ENCODE measurements at places on chromosomes 1 and 21.

DNA sequence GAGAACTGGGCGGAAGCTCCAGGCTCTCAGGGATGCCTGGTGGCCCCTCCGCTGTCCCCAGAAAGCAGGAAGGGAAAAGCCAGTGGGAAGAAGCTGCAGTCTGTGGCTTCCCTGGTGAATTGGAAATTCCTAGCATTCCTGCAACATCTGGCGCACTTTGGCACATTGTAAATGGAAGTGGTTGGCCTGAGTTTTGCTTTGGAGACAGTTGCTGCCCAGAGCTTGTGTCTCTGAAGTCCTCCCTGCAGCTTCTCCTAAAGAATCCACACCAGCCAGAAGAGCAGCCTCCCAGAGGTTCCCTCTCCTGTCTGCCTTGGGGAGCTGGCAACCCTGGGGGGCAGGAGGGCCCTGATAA lies 48.2 kb downstream of the ARHGEF10L start:
- DNase-seq: peak; percentile 87

GRCh38 chr1:179953974-179954492 lies 577 bp upstream of the CEP350 start:
- DNase-seq: peak; percentile 24

DNA sequence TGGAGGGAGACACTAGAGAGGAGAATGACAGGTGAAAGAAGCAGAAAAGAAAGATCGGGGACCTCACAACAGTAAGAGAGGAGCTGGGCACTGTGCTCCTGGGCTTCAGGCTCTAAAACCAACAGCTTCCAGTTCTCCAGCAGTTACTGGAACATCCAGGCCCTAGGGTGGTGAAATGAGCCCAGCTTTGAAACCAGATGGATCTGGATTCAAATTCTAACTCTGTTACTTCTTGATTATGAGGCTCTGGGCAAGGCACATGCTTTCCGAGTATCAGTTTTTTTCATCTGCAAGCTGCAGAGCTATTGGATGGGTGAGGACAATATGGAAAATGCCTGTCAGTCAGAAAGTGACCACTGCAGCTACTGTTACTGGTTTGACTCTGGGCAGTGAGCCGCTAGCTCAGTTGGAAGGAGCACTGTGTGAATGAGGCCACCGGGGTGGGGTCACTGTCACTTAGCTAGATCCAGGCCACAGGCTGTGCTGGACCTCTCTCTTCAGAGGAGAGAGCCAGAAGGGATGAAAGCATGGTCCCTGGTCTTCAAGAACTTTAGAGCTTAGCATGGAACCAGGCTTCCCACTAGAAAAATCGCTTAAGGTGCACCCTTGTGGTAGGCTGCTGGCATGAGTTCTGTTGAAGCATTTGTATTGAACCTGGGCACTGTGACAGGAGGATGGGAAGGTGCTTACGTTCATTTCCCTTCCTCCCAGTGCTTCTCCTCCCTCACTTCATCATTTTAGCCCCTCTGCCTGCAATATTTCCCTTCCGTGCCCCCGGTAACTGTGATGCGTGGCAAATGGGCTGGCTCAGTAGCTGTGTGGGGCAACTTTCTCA lies 12.2 kb downstream of the PLEKHO1 start:
- no peak for DNase-seq

GRCh38 chr1:108598340-108598739 lies 38.4 kb downstream of the EEIG2 start:
- DNase-seq: no peak

DNA sequence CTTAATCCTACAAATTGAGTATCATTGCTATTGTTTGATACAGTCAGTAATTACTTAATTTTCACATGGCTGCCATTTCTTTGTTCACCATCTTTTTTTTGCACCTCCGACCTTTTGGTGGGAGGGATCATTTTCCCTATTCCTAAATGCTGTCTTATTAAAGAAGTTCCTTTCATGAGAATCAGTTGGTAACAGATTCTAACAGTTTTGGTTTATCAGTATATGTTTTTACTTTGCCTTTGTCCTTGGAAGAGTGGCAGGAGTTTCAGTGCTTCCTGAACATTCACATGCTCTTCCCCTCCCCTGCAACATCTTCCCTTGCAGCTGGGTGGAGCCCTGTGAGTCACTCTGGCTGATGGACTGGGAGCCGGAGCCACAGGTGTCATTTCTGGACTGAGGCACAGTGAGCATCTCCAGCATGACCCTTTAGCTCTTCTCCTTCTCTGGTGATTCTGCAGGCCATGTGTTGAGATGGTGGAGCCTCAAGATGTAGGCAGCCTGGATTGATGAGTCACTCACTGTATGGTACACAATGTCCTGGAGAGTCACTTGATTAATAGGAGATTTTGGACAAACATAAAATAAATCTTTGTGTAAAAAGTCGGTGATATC lies 217.7 kb downstream of the URB2 start:
- DNase-seq: no peak

- DNase-seq: no peak
These were observed 11.2 kb downstream of the UBR4 start for GRCh38 chr1:19198820-19199219.

GRCh38 chr1:220918285-220918951 lies 39.2 kb downstream of the HLX start:
- DNase-seq: no peak

DNA sequence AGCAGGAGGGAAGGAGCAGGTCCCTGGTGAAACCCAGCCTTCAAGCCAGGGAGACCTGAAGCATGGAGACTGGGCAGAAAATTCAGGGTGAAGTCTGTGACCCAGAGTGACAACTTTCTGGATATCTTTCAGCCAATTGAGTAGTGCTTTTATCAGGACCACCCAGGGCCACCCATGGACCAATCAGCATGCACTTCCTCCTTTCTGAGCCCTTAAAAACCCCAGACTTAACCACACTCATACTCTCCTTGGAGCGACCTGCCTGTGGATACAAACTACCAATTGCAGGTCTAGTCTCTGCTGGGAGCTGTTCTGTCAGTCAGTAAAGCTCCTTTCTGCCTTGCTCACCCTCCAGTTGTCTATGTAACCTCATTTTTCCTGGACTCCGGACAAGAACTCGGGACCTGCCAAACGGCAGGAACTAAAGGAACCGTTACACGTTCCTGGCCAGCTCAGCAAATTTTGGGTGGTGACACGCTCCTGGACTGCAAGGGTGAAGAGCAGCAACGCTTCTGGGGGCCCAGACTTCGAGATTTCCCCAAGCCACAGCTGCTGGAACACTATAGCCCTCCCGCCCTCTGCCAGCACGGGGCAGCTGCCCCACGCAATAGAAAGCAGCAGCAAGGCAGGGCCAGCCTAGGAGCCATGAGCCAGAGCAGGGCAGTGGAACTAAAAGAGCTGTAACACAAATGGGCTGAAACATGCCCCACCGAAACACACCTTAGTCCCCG lies 1183.4 kb downstream of the AMY1C start:
- DNase-seq: no peak

- no peak for DNase-seq
These were observed 40.5 kb downstream of the SERINC2 start for GRCh38 chr1:31453384-31454079.

- DNase-seq: peak; percentile 53
These were observed 641 bp upstream of the ZBTB21 start for GRCh38 chr21:42010507-42011495.

DNA sequence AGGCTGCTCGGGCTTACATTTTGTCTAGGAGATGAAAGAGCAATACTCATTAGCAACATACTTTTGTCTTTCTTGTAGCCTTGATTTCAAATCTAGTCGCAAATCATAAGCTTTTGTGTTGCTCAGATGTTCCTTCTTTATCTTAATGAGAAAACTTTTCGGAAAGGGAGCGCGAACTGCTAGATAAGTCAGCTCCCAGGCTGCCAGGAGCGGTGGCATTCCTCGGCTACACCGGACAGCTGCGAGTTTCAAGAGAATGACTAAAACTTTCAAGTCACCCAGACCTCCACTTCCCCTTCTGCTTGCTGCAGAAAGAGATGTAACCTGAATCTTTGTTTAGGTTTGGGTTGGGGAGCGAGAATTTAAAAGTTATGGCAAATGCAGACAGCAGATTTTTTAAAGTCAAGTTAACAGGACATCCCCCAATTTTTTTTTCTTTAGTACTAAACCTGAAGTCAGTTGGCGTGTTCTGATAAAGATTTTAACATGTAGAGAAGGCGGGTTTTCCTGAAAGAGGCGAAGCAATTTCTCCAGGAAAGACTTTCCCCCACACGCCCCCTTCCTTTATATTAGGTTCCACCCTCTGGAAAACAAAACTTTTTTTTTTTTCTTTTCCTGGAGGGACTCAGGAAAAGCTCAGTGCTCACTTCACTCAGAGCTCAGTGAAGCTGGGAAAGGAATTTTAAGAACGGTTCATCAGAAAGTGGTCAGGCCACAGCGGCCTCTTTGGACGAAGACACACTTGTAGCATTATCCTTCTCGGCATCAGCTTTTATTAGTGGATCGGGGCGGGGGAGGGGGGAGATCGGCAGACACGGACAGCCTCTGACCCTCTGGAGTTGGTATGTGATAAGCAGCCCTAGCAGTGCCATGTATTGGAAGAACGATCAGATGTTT lies at the start of gene LHX8:
TSS of gene LHX8 (plus strand) at position 639 of the 897 bp plus-strand sequence. CDS start 2,227 bp downstream, outside the sequence.
- DNase-seq: no peak

DNA sequence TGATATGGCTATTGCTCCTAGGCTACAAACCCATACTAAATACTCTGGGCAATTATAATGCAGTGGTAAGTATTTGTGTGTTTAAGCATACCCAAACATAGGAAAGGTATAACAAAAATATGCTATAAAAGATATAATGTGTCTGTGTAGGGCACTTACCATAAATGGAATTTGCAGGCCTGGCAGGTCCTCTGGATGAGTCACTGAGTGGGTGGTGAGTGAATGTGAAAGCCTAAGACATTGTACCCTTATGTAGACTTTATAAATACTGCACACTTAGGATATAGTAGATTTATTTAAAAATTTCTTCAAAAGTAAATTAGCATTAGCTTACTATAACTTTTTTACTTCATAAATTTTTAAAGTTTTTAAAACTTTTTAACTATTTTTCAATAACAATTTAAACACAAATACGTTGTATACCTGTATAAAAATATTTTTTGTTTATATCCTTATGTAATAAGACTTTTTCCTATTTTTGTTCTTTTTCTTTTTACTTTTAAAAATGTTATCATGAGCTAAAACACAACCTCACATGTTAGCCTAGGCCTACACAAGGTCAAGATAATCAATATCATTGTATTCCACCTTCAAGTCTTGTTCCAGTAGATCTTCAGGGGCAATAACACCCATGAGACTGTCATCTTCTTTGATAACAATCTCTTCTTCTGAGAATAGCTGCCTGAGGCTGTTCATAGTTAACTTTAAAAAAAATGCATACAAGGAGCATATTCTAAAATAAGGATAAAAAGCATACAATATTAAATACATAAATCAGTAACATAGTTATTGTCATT lies 306.3 kb upstream of the RGS18 start:
- no peak for DNase-seq

DNA sequence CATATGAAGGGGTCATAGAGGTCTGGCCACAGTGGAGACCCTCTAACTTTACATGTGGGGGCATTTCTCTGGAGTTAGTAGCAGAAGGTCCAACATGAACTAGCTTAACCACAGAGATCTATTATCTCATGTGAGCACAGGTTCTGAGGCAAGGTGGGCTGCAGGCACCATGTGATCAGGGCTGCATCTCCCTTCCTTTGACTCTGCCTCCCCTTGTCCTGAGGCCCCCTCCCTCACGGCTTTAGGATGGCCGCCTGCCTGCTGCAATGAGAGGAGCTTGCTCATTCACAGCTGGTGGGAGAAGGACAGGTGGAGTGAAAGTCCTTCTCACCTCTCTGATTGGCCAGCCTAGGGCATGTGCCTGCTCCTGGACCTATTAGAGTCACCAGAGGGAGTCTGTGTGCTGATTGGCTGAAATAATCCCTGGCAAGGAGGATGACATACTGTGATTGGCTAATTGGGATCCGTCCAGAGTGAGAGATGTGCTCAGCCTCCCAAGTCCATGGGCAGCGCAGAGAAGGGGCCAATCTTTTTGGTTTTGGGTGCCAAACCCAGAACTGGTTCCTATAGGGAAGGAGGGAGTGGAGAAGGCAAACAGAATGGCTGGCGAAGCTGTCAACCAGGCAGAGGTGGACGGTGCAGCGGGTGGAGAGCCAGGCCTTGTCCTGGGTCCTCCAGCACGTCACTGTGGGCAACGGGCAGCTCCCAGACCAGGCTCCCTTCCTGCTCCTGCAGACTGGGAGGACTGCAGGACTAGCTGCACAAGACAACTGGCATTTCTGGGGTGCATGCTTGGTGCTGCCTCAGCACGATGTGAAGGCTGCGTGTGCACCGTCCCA lies 39.4 kb upstream of the C1orf174 start:
- DNase-seq: no peak

- DNase-seq: peak; percentile 34
These were observed 1.2 kb downstream of the ACBD3 start for GRCh38 chr1:226185141-226186036.

DNA sequence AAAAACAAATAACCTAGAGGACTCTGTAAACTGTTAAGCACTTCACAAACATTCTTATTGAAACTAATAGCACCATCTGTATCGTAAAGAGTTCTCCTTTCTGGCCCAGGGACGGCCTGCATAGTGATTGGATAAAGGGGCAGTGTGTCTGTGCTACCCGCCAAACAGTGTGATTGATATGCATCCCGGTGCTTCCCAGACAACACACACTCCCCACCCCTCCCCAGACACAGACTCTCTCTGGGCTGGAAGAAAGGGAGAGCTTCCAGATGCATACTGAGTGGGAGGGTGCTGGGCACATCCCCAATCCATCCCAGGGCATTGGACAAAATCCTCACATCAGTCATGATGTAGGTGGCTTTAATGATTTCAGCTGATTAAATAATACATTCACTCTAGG lies 3.7 kb downstream of the HSD11B1 start:
- no peak for DNase-seq

- no peak for DNase-seq
These were observed 182.0 kb upstream of the RUNX1 start for GRCh38 chr21:35231090-35231489.

DNA sequence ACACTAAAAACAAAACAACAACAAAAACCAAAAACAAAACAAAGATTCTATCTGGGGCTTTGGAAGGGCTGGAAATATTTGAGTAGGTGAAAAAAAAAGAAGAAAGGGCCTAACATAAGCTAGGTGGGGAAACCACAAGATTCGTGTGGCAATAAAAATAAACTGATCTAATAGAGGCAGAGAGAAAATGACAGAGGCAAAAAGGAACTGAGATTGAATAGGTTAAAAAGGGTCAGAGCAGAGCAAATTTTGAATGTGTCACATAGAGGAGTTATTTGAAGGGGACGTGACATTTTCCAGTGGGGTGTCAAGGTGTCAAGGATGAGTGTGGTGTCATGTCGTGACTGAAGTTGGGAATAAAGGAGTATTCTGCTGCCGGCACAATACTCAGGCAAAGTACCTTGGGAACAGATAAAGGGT lies 65.2 kb upstream of the RALGPS2 start:
- no peak for DNase-seq

- DNase-seq: no peak
These were observed 161.3 kb downstream of the ROR1 start for GRCh38 chr1:63935143-63935542.

GRCh38 chr1:226736908-226737818 lies 1.9 kb downstream of the ITPKB start:
- DNase-seq: peak; percentile 65

- DNase-seq: no peak
These were observed 103.9 kb downstream of the HMCN1 start for GRCh38 chr1:185838111-185838510.

GRCh38 chr1:15016526-15016925 lies 137.0 kb upstream of the TMEM51 start:
- DNase-seq: no peak
